ENCODE measurements at places on chromosomes 7 and 10. TPM values are rescaled to one million over a fixed set of nuclear protein-coding genes. Genes with fewer than 3 reads are reported as not detected.

GRCh38 chr7:132109769-132110168 lies 466.5 kb downstream of the PLXNA4 start:
- no peaks in the 10 kb centered on the region for H3K4me1 ChIP-seq
- no peaks in the 10 kb centered on the region for H3K27me3 ChIP-seq
- no peaks in the 10 kb centered on the region for H3K36me3 ChIP-seq
- no peak for DNase-seq
- no peak overlapping the region for H3K27ac ChIP-seq

DNA sequence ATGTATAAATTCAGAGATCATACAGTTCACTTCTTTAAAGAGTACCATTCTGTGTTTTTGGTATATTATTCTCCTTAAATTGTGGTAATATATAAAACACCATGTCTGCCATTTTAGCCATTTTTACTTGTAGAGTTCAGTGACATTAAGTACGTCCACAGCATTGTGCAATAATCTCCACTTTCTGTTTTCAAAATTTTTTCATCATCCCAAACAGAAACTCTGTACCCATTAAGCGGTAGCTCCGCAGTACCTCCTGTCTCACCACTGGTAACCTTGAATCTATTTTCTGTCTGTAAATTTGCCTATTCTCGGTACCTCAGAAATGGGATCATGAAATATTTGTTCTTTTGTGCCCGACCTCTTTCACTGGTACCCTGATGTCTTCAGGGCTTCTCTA lies 60.3 kb downstream of the CAMK1D start:
- no peaks in the 10 kb centered on the region for H3K36me3 ChIP-seq
- H3K4me3 ChIP-seq: no peak overlapping the region
- H3K4me1 ChIP-seq: no peaks in the 10 kb centered on the region
- H3K27me3 ChIP-seq: no peaks in the 10 kb centered on the region

DNA sequence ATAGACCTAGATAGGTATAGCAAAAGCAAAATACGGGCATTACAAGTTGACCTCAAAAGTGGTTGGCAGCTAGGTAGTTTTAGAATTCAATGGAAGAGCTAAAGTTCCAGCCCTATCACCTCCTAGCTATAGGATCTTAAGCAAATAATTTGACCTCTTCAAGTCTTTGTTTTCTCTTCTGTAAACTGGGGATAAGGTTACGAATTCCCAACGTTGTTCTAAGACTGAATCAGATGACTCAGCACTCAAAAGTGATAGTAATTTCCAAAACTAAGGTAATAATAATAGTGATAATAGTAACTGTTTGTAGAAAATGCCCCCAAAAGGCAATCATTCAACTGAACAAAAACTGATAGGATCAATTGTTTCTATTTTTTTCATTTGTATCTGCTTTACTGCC lies 445.2 kb downstream of the KCNMA1 start:
- no peak overlapping the region for H3K4me3 ChIP-seq
- no peak for DNase-seq
- no peaks in the 10 kb centered on the region for H3K4me1 ChIP-seq
- no peaks in the 10 kb centered on the region for H3K36me3 ChIP-seq
- H3K27me3 ChIP-seq: no peaks in the 10 kb centered on the region
- no peak overlapping the region for H3K27ac ChIP-seq

CDK5 gene
- total RNA-seq: 11.3 TPM

- H3K27ac ChIP-seq: no peak overlapping the region
- DNase-seq: no peak
- no peaks in the 10 kb centered on the region for H3K27me3 ChIP-seq
- H3K4me1 ChIP-seq: no peaks in the 10 kb centered on the region
- no peak overlapping the region for H3K4me3 ChIP-seq
- no peaks in the 10 kb centered on the region for H3K36me3 ChIP-seq
These were observed 83.4 kb downstream of the TMEM178B start for GRCh38 chr7:141157138-141157765.

- no peak for DNase-seq
- no peak overlapping the region for H3K4me3 ChIP-seq
- H3K27ac ChIP-seq: peak overlapping the region; percentile 53
- H3K4me1 ChIP-seq: no peaks in the 10 kb centered on the region
- H3K36me3 ChIP-seq: no peaks in the 10 kb centered on the region
These were observed 15.2 kb upstream of the ZKSCAN1 start for GRCh38 chr7:100000239-100000638.

- H3K4me1 ChIP-seq: no peaks in the 10 kb centered on the region
- no peak overlapping the region for H3K4me3 ChIP-seq
- H3K36me3 ChIP-seq: no peaks in the 10 kb centered on the region
- H3K27me3 ChIP-seq: no peaks in the 10 kb centered on the region
These were observed 11.5 kb upstream of the SH2D4B start for GRCh38 chr10:80526218-80526617.

DNA sequence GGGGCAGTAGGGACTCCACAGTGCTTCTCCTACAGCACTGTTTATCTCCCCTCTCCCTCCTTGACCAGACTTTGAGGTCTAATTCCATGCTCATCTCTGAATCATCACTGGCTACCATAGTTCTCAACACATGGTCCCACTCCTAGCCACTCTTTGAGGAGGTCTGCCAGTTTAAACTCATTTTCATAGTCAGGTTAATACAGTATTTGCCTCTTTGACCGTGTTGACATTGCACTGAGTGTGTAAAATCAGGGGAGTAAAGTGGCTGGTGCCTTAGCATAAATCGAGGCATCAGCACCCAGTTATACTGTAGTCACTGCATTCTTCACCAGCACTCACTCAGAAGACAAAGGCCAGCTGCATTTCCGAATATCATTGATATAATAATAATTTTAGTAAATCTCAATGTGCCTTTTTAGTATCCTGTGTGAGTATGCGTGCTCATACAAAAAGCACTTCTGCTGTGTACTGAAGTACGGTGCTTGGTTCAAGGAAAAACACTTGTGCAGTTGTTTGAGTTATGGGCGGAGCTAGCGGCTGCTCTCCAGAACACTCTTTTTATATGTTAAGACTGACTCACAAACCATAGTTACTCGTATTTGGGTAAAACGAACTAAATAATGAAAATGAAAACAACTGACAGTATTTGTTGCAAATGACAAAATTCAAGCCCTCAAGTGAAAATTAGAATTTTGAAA lies 89.7 kb downstream of the GALNT11 start:
- no peak overlapping the region for H3K4me3 ChIP-seq
- H3K27ac ChIP-seq: no peak overlapping the region
- H3K36me3 ChIP-seq: no peaks in the 10 kb centered on the region
- H3K4me1 ChIP-seq: no peaks in the 10 kb centered on the region
- DNase-seq: no peak
- no peaks in the 10 kb centered on the region for H3K27me3 ChIP-seq

GRCh38 chr7:147547252-147547897 lies 1043.2 kb upstream of the C7orf33 start:
- peak; percentile 22 for DNase-seq
- H3K36me3 ChIP-seq: no peaks in the 10 kb centered on the region
- H3K4me1 ChIP-seq: no peaks in the 10 kb centered on the region
- H3K4me3 ChIP-seq: no peak overlapping the region
- H3K27ac ChIP-seq: no peak overlapping the region

DNA sequence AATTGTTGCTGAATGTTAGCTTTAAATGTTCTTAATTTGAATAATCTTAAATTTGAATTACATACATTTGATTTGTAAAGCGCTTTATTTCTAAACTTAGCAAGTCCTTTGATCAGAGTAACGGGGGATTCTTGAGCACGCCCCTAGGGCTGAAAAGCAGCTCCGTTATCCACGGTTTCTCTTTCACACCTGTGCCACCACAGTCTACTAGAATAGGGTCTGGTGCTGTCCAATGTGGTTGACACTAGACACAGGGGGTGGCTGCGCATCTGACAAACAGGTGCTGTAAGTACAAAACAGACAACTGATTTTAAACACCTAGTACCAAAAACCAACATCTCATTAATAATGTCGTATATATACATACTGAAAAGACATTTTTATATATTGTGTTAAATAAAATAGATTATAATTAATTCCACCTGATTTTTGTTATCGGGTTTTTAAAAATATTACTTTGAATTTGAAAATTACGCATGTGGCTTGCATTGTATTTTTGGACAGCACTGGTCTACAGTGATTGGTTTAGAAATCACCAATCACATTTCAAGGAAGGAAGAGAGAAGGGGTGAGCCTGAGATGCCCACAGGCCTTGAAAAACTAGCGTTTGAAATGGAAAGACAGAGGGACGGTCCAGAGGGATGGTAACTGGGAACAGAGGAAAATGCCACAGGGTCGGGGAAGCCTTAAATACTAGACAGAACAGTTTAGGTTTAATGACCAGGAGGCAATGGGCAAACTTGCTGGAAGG lies 7.3 kb downstream of the SEPHS1 start:
- DNase-seq: no peak
- H3K4me3 ChIP-seq: no peak overlapping the region
- no peaks in the 10 kb centered on the region for H3K36me3 ChIP-seq
- H3K27me3 ChIP-seq: no peaks in the 10 kb centered on the region
- H3K4me1 ChIP-seq: peaks cover 7% of the 10 kb centered on the region

GRM3 gene
- total RNA-seq: not detected

- DNase-seq: no peak
- H3K27me3 ChIP-seq: no peaks in the 10 kb centered on the region
- no peaks in the 10 kb centered on the region for H3K4me1 ChIP-seq
These were observed 7.5 kb downstream of the MRPL43 start for GRCh38 chr10:100979791-100980272.

- H3K27ac ChIP-seq: no peak overlapping the region
- DNase-seq: no peak
- no peak overlapping the region for H3K4me3 ChIP-seq
- H3K4me1 ChIP-seq: no peaks in the 10 kb centered on the region
- H3K27me3 ChIP-seq: no peaks in the 10 kb centered on the region
These were observed 156.8 kb upstream of the LYZL1 start for GRCh38 chr10:29131952-29132547.

GRCh38 chr10:69632516-69633199 lies 2.6 kb downstream of the FAM241B start:
- no peak for DNase-seq
- no peaks in the 10 kb centered on the region for H3K27me3 ChIP-seq
- no peaks in the 10 kb centered on the region for H3K4me1 ChIP-seq
- H3K36me3 ChIP-seq: no peaks in the 10 kb centered on the region
- no peak overlapping the region for H3K4me3 ChIP-seq

GRCh38 chr7:74083928-74084721 lies 521 bp downstream of the LIMK1 start:
- H3K4me1 ChIP-seq: peaks cover 4% of the 10 kb centered on the region
- peak; percentile 63 for DNase-seq
- H3K27ac ChIP-seq: peak overlapping the region; percentile 12
- H3K36me3 ChIP-seq: no peaks in the 10 kb centered on the region
- H3K27me3 ChIP-seq: no peaks in the 10 kb centered on the region

DNA sequence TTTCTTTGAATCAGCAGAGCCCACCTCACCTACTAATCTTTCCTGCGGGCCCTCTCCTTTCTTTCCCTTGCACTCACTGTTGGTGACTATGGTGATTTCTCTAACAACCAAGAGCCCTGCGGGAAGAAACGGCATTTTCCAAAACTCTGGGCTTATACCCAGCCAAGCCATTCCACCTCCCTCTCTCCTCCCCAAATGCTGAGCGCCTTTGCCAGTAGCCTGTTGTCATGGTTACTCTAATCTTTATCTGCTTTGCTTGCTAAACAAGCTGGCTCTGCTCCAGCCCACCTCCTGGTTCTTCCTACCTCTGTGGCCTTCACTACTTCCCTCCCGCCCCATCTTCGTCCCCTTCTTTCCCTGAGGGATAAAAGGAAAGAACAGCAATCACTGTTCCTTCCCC lies 86.7 kb downstream of the DGKI start:
- no peaks in the 10 kb centered on the region for H3K4me1 ChIP-seq
- H3K4me3 ChIP-seq: no peak overlapping the region
- DNase-seq: no peak
- H3K27me3 ChIP-seq: no peaks in the 10 kb centered on the region

PLCE1 gene
- total RNA-seq: 45.5 TPM

STMP1 gene
- 27.4 TPM for total RNA-seq

DNA sequence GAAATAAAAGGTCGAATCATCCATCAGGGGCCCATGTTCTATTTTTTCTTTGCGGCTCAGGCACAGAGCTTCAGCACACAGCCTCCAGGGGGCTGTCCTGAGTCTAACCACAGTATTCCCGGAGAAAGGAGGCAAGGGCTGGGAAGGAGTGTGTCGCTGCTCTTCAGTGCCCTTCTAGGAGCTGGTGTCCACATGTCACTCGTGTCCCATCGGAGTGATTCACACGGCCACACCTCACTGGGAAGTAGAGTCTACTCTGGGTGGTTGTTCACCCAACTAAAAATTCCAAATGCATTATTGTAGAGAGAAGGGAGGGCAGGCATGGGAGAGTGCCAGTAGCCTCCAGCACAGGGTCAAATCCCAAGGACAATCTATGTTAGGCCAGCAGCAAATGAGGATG lies 114.8 kb upstream of the LANCL2 start:
- no peak overlapping the region for H3K4me3 ChIP-seq
- no peak overlapping the region for H3K27ac ChIP-seq
- no peaks in the 10 kb centered on the region for H3K36me3 ChIP-seq
- peak; percentile 56 for DNase-seq

DNA sequence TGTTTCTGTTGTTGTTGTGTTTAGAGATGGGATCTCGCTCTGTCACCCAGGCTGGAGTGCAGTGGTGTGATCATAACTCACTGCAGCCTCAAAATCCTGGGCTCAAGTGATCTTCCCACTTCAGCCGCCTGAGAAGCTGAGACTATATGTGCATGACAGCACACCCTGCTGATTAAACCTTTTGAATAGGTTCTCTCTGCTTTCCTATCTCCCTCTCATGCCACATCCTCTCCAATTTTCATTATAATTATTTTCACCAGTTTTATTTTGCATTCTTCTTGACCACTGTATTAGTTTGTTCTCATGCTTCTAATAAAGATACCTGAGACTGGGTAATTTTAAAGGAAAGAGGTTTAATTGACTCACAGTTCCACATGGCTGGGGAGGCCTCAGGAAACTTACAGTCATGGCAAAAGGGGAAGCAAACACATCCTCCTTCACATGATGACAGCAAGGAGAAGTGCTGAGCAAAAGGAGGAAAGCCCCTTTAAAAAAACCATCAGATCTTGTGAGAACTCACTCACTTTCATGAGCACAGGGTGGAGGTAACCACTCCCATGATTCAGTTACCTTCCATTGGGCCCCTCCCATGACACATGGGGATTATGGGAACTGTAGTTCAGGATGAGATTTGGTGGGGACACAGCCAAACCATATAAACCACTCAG lies 12.9 kb downstream of the AGK start:
- H3K27ac ChIP-seq: no peak overlapping the region
- H3K36me3 ChIP-seq: no peaks in the 10 kb centered on the region
- no peak overlapping the region for H3K4me3 ChIP-seq

ACTL6B gene
- 0.29 TPM for total RNA-seq

- H3K27me3 ChIP-seq: no peaks in the 10 kb centered on the region
- no peak overlapping the region for H3K4me3 ChIP-seq
- no peaks in the 10 kb centered on the region for H3K36me3 ChIP-seq
- DNase-seq: no peak
- H3K27ac ChIP-seq: no peak overlapping the region
These were observed 137.0 kb downstream of the GLCCI1 start for GRCh38 chr7:8105449-8106095.
